Sigmoid colon (tissue), 7 donors: ENCODE measurements at places on chromosomes 3 and 15. TPM values are rescaled to one million over a fixed set of nuclear protein-coding genes. Genes with fewer than 3 reads are reported as not detected.

- DNase-seq, result no peak
Observed at GRCh38 chr15:76333309-76333708, 3.3 kb upstream of the ISL2 start.

DNA sequence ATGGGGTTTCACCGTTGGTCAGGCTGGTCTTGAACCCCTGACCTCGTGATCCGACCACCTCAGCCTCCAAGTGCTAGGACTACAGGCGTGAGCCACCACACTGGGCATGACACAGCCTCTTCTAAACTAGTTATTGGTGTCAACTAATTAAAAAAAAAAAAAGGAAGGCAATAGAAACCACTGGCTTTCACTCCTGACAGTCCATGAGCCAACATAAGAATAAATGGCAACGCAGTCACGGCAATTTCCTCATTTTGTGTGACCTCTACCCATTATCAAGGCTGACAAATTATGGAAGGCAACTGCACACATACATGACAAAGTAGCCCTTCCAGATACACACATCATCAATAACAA is 5.9 kb downstream of the ARHGEF3 start:
- peak; percentile 20 for DNase-seq

DNA sequence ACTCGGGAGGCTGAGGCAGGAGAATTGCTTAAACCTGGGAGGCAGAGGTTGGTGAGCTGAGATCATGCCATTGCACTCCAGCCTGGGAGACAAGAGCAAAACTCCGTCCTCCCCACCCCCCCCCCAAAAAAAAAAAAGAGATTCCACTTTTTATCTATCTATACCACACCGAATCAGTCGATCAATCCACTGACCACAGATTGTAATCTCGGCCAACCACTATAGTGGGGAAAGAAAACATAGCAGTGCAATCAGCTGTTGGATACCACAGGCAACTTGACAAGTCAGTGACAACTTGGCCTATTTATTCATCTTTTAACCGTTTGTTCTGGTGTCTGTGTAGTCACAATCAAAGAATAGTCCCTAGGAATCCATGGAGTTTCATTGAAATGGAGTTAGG is 299.2 kb downstream of the FHIT start:
- DNase-seq, result no peak

- no peak for DNase-seq
Observed at GRCh38 chr15:39432912-39433348, 147.9 kb upstream of the THBS1 start.

The GOLGA6L7 gene
- not detected for total RNA-seq

DNA sequence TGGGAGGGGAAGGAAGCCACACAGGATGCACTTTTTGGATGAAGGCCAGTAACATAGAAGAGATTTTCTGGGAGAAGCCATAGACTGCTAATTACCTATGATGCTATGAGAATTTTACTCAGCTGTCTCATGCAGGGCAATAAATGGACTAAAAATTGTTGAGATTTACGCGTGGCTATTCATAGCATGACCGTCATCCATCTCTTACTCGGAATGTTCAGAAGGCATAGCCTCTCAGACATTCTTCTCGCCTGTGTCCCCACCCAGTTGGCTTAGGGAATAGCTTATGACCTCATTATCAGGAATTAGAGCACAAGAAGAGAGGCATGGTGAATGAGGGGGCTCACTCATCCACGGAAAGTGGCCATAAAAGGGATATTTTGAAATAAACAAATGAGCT is 107.9 kb upstream of the ATP10A start:
- DNase-seq, result no peak

DNA sequence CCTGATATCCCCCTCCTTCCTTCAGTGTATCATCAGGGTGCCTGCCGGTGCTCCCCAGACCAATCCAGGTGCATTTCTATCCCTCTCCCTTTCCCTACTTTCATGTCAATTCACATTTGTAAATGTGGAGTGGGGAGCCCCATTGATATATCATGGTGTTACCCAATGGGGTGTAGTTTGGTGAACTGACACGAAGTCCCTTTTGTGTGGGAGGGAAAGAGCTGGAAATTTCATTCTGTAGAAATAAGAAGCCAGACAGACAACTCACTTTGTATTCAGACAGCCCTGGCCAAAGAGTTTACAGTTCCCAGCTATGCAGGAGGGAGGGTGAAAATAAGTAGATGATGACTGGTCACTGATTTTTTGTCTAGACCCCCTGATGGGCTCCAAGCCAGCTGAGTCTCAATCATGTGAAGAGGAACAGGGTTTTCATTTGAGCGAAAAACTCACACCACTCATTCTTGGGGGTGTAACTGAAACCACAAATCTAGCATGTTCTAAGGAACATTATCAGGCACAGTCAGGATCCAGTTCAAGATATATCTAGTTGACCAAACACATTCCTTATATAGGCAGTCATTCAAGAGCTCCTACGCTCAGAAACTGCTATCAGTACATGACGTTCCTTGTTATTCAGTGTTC is 58.9 kb downstream of the LMCD1 start:
- peak; percentile 14 for DNase-seq

DNA sequence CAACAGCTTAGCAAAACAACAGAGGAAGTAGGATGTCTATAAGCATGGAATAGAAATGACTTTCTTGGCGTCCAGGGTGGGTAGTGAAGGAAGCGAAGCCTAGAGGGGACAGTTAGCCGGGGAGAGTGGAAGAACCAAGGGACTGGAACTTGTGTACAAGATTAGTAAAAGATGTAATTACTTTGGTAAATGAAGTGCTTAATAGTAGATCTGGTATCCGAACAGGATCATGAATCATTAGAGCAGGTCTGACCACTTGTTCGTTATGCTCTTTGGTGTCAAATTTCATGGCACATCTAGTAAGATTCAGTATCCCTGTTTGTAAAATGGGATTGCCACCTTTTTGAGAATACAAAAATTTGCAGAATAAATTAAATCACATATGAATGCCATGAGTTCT is 112.5 kb upstream of the MLF1 start:
- DNase-seq, result no peak

- no peak for DNase-seq
Observed at GRCh38 chr3:78368636-78369345, 1328.9 kb downstream of the ROBO2 start.

DNA sequence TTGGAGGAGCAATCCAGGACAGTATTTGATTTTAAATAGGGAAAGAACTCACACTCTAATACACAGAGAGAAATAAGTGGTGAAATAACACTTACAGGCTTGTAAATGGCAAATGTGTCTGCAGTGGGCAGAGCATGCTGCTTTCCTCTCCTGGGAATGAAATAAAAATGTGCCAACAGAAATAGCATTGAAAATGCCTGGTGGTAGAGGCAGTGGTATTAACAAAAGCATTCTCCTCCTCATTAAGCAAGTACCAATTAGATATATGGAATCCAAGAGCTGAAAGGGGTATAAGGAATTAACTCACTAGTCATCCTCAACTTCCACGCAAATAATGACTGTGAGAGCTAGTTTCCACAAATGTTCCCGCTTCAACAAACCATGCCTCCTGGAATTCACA is 364.1 kb upstream of the KCNMB2 start:
- no peak for DNase-seq

The PAK6 gene
- 1.4 TPM for total RNA-seq

- DNase-seq, result no peak
Observed at GRCh38 chr3:140359233-140359995, 318.4 kb upstream of the TRIM42 start.

DNA sequence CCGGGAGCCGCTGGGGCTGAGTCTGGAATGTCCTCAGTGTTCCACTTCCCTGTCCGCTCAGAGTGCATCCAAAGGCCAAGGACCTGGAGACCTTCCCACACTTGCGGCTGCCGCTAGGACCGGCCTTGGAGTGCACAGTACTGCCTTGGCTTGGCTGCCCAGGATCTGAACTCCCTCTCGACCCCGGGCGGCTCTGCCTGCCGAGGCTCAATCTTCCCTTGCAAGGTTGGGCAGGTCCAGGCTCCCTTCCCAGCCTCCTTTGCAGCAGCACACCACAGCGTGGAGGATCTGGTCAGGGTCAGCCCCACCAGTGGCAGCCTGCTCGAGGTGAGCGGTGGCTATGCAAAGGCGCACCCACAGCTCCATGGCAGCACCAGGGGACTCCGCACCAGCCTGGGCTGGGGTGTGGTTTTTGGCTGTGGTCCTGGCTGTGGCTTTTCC is 69.2 kb downstream of the PLXNA1 start:
- peak; percentile 76 for DNase-seq

DNA sequence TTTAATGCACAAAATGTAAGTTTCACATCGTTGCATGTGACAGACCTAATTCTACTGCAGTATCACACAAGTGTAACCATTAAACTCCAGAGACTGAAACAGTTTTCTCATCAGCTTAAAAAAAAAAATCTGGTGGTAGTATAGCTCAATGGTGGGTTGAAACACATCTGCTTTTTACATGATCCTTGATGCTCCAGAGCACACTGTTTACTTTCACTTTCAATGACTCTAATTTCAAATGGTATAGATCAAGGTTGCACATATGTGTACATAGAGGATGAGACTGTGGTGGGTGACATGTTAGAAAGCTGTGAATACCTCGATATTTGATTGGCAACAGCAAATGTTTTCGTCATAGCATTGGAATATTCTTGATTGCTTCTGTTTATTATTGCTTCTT is 22.4 kb downstream of the MCTP2 start:
- DNase-seq, result no peak
